ENCODE measurements at places on chromosomes 5 and 9.

DNA sequence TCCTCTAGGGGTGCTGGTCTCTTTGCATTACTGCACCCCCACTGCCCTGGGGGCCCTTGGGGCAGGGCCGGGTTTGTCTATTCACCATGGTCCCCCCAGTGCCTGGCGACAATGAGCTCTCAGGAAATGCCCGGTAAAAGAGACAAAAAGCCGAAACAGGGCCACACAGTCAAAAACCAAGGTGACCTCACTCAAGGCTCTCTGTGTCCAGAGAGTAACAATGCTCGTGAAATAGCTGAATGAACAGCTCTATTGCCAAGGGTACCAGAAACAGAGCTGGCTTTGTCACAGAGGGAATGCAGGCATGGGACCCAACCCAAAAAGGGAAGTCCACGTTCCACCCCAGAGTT is 16.0 kb downstream of the SH3PXD2B start:
- no peak for DNase-seq

DNA sequence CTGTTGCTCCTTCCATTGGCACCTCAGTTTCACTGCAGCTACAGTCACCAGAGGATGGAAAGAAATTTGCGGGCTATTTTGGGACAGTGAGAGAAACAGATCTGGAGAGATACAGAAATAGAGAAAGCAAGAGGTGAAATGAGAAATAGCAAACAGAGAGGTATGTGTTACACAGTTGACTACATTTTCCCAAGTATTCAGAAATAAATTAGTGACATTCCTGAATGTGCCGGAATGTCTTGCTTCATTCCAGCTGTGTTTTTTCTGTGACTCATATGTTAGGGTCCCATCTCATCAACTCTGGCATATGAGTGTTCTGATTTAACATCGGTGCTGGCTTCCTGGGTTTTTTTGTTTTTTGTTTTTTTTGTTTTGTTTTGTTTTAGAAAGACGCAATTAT is 63.8 kb upstream of the ZNF462 start:
- peak; percentile 1 for DNase-seq

DNA sequence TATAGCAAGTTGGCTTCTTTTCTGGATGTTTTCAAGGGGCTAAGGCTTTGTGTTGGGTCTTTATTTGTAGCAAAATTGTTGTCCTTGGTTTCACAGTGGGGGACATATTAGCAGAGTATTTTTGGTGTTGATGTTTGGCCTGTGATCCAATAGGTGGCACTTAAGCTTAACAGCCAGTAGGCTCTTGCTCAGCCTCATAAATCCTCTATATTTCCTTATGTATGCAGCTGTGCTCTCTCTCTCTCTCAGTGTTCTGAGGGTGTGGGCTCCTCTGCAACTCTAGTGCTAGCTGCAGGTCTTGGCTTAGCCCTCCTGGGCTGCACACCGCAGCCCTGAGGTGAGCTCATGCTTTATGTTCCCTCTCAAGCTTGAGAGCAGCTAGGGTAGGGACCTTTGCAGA is 195.0 kb upstream of the GHR start:
- no peak for DNase-seq

- no peak for DNase-seq
Observed at GRCh38 chr5:76358-77169, 15.4 kb upstream of the PLEKHG4B start.

GRCh38 chr9:124210697-124211096 is 47.1 kb upstream of the NEK6 start:
- peak; percentile 41 for DNase-seq

GRCh38 chr9:33263131-33264002 is 1.1 kb downstream of the BAG1 start:
- no peak for DNase-seq

GRCh38 chr5:1995491-1995890 is 112.8 kb upstream of the IRX4 start:
- no peak for DNase-seq

DNA sequence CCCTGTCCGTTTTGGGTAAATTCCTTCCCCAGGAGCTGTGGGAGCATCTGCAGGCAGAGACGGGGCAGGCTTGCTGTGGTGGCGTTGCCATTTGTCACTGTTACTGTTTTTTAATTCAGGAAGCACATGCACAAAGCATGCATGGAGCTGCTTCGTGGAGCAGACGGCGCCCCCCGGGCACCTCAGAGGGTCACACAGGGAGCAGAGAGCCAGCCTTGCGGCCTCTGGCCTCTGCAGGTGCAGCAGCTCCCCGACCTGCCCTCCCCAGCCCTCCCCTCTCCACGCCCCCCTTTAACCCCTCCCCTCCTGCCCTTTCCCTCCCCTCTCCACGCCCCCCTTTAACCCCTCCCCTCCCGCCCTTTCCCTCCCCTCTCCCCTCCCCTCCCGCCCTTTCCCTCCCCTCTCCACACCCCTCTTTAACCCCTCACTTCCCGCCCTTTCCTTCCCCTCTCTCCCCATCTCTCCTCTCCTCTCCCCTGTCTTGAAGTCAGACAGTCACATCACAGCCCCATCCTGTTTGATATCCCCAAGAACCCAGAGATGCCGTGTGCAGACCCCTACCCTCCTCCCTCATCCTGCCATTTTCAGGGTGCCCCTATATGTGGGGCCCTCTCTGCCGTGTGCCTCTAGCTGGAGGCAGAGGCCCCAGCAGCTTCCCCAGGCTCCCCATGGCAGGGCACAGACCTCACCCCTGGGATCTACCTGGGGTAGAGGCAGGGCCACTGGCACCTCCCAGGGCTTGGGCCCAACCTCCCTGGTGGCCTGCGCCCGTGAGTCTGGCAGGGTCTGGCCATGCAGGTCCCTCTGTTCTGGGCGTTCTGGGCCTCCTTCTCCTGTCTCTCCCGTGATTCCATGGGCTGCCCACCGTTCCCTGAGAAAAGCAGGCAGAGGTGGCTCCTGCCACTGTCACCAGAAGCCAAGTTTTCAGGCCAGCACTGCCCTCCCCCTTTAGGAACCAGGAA is 29.6 kb upstream of the UBAC1 start:
- DNase-seq = peak; percentile 26
